Stimulated activated naive CD8-positive, alpha-beta T cell treated with anti-CD3 and anti-CD28 coated beads, Interleukin-15, Interleukin-2, amounts not matched to agents 100 U/mL and 50 U/mL, for 24 hours (primary cell): ENCODE measurements at places on chromosomes 13 and 19.

GRCh38 chr19:47363758-47364531, 14.8 kb downstream of the DHX34 start:
- DNase-seq, result no peak

DNA sequence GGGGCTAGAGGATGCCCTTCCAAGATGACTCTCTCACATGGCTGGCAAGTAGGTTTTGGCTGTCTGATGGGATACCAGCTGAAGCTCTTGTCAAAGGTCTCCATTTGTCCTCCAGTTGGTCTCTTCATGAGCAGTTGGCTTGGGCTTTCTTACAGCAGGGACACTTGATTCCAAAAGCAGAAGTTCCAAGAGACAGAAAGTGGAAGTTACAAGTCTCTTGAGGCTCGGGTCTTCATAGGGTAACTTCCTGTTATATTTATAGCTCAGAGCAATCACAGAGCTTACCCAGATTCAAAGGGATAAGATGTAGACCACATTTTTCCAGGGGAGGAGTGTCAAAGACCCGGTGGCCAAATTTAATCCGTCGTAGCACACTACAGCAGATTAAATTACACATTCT, 440.0 kb downstream of the RFC3 start:
- no peak for DNase-seq

- DNase-seq, result peak; percentile 55
These were observed 8.7 kb downstream of the MAP2K2 start for GRCh38 chr19:4115050-4115817.

DNA sequence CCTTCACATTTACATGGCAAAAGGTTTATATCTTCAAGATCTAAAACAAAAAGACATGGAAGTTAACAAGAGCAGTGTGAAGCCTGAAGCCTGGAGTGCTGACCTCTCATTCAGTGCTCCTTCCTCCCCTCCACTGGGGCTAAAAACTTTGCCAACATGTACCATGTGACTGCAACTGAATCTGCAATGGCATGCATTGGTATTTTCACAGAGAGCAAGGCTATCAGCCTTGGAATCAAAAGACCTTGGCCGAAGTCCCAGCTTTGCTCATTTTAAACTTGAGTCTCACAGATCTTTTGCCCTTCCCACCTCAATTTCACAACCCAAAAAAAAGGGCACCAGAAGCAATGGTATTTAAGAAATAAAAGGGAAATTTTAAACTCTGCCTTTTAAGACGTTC, 325.1 kb downstream of the DCT start:
- no peak for DNase-seq

GRCh38 chr19:6091771-6092291, 18.5 kb downstream of the RFX2 start:
- DNase-seq, result no peak

- no peak for DNase-seq
These were observed 213.5 kb downstream of the DIAPH3 start for GRCh38 chr13:59950266-59950665.

GRCh38 chr13:44271031-44271455, 102.6 kb upstream of the SERP2 start:
- no peak for DNase-seq

DNA sequence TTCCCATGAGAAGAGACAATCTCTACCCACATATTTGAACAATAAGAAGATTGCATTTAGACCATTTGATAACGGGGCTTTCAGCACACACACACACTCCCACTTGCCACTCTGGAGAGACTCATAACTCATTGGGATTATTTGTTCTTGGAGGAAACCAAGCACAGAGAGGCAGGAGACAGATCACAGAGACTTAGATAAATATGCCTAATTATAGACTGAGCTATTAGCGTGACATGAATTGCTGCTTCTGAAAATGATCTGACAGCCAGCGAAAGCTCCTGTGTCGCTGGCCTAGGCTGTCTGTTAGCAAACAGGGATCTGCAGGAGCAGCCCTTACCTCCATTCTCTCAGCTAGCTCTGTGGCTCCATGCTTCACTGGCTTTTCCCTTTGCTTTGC, 111.4 kb downstream of the CCNA1 start:
- no peak for DNase-seq

GRCh38 chr19:1756264-1756663, 3.0 kb downstream of the ONECUT3 start:
- DNase-seq, result no peak

DNA sequence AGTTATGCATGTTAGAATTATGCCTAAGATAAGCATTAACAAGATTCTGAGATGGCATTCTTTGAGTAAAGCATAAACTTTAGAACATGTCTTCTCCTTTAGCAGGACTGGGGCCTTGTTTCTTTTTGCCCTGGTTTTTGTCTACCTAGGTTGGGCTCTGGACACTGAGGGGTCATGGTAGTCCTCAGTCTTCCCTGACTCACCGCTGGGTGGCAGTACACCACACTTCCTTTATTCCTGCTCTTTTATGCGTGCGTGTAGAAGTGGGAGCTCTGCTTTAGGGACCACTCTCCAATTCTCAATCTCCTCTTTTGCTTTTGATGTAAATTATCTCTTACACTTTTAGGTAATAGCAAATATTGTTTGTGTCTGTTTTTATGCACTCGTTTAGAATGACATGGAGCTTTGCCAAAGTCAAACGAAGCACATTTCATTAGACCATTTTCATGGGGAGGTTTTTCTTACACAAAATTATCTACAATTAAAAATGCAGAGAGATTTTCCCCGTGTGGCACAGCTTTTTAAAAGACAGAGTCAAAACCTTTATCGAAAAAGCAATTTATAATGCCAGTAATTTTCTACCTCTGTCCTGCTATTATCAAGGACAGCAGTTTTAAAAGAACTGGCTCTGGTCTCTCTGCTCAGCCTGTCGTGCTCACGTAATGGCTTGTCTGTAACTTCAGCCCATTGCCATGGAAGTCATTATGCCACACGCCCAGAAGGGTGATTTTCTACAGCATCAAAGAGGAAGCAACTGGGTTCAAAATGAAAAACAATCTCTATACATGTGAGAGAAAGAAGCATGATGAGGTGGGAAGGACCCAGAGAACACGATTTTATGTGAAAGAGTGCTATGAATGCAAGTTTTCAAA, 413.9 kb downstream of the COG6 start:
- peak; percentile 80 for DNase-seq

GRCh38 chr19:2517881-2518601, 42.1 kb downstream of the GADD45B start:
- DNase-seq, result no peak

DNA sequence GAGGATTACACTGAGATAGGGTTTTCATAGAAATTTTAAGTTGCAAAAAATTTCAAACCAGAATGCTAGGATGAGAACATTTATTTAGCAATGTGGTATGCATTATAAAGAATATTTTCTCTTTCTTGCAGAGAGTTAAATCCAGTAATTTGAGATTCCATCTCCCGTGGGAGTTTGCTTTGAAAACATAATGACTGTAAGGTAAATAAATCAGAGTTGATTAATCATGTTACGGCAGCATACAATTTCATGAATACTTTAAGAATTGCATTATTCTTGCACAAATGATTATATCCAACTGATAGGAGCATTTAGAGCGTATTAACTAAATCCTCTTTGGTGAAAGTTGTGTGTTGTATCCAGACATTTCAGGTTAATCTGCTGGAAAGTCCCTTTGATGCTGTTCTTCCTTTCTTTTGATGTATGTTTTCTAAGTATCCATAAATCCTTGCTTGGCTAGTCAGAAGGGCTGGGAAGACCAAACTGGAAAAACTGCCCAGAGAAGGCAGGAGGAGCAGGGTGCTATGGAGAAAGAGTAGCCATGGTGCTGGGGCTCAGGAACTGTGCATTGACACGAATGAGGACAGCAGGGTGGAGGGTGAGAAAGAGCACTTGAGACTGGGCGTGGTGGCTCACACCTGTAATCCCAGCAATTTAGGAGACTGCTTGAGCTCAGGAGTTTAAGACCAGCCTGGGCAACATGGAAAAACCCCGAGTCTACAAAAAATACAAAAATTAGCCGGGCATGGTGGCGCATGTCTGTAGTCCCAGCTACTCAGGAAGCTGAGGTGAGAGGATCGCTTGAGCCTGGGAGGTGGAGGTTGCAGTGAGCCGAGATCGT, 4.8 kb upstream of the GJA3 start:
- DNase-seq, result no peak

- no peak for DNase-seq
These were observed 18.6 kb downstream of the TMEM255B start for GRCh38 chr13:113777311-113778260.

GRCh38 chr19:54674021-54674617, 11.3 kb downstream of the LILRB4 start:
- no peak for DNase-seq

GRCh38 chr13:95180513-95181245, 120.6 kb downstream of the ABCC4 start:
- no peak for DNase-seq

DNA sequence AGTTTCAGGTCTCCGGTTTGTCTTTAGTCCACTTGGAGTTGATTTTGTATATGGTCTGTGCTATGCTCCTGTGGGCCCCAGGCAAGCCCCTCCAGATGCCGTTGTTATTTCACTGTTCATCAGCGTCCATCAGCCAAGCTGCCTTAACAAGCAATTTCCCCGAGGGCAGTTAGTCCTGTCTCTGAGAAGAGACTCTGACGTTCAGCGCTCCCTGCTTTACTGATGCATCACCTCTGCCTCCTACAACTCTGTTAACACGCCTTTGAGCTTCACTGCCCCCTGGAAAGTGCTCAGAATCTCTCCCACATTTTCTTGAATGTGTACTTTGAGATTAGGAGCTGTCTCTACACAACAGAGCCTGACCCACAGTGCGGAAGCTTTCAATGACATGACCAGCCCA, 41.8 kb upstream of the UBAC2 start:
- no peak for DNase-seq

DNA sequence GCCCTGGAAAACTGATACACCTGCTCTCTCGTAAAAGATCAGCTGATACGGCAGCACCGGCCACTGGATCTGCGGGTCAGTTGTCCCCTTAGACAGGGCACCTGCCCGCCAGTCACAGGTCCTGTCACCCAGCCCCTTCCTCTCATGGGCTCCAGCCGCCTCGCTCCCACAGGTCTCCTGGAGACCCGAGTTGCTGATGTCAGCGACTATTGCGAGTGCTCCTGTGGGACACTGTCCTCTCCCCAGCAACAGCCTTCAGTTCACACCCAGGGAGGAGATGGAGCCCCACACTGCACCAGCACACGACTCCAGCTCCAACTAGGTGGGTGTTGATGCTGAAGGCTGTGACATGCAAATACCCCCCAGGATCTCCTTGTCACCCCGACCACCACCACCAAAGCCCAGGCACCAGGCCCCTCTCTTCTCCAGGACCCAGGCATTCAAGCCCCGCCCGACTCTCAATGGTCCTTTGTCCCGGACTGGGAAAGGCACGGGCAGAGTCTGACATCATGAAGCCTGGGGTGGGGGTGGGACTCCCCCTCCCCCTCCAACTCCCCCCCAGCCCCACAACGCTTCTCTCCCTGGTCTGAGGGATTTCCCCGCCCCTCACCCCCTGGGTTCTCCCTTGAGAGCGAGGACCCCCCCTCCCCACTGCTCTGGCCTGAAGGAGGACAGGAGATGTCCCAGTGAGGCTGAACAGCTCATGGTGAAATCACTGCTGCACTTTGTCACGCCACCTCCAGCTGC, 1.4 kb upstream of the MAG start:
- DNase-seq, result no peak

DNA sequence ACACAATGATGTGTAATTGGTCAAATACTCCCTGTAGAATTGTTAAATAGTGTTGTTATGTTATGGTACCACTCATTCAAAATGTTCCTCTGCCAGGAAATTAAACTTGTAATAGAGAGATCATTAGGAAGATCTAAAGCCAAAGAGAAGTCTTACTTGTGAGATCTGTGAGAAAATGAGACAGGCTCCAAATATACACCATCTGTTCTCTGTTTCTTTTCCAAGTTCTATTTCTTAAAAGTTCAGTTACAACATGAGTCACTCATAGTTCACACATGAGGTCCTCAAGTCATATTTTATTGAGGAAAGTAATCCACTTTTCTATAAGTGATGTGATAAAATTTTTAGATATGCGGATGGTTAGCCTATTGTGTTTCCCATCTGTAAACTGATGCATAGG, 1038.1 kb upstream of the PRR20A start:
- no peak for DNase-seq

- no peak for DNase-seq
These were observed 85.8 kb upstream of the SPATA13 start for GRCh38 chr13:24074678-24075077.

GRCh38 chr13:78298657-78299056, 304.7 kb downstream of the POU4F1 start:
- DNase-seq, result no peak

DNA sequence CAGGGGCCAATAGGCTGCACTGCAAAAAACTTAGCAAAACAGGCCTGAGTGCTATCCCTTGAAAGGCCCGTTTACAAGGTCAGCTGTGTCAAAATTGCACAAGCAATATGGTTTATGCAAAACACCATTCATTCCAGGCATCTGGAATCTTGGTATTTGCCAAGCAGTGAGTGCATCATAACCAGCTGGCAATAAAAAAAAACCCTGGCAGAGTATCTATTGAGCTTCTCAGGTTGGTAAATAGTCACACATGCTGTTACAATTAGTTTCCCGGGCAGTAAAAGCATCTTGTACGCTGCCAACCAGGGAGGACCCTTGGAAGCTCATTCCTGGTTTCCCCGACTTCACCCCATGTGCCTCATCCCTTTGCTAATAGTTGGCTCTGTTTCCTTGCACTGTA, 21.3 kb downstream of the ZNF77 start:
- DNase-seq, result no peak

- no peak for DNase-seq
These were observed 7.0 kb downstream of the PRODH2 start for GRCh38 chr19:35805526-35806102.

DNA sequence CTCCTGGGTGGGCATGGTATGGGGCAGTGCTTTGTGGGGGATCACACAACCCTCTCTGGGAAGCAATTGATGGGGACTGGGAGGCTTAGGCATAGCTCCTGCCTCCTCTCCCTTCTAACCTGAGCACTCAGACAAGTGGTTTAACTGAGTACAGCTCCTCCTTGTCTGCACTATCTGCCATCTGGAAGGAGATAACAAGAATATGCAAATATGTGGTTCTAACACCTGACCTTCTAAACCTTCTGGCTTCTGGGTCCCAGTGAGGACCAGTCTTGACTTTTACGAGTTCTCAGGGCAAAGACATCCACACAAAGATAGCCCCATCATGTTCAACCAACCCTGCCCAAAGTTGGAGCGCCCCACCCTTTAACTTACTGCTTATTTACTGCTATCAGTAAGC, 381.0 kb upstream of the TSHZ3 start:
- DNase-seq, result no peak

GRCh38 chr13:80196756-80197155, 144.2 kb downstream of the SPRY2 start:
- DNase-seq, result no peak

- no peak for DNase-seq
These were observed 48.6 kb downstream of the LHFPL6 start for GRCh38 chr13:39554371-39554770.

GRCh38 chr13:40813667-40814454, 24.4 kb downstream of the SLC25A15 start:
- DNase-seq, result no peak

- DNase-seq, result peak; percentile 82
These were observed 11.2 kb upstream of the KLK4 start for GRCh38 chr19:50922317-50922853.

- DNase-seq, result peak; percentile 79
These were observed at the start of gene LMTK3 for GRCh38 chr19:48511800-48512503. LMTK3 (minus strand) TSS chr19:48511835; CDS start chr19:48511576, 259 bp downstream.

- DNase-seq, result no peak
These were observed 13.5 kb downstream of the ZFR2 start for GRCh38 chr19:3855320-3855719.
